ENCODE measurements at places on chromosomes 11 and 22.

DNA sequence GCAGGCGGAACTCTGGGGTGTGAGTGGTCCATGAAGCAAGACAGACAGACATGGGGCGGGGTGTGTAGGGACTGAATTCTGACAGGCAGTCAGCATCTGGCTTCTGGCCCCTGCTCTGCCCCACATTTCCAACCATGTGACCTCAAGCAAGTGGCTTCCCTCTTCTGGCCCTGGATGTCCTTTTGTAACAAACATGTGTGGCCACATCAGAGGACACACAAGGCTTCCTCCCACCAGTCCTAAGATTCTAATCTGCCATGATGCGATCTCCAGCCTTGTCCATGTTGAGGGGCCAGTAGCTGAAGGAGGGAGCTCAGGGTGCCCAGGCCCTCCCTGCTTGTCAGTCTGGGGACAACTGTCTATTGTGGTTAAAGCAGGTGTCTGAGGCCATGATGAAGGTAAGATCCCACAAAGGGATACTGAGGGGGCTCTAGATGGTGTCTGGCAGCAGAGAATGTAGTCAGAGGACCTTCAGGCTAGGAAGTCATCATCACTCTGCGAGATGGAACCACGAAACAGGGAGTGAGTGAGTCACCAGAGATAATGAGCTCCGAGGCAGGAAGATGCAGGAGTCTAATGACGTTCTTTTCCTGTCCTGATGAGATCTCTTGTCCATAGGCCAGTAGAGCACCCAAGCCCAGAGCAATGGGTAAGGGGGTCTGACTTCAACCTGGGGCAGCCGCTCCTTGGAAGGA lies 27.4 kb downstream of the DRD2 start:
- H3K4me3 ChIP-seq = no peak overlapping the region
- H3K27ac ChIP-seq = no peak overlapping the region
- no peaks in the 10 kb centered on the region for H3K27me3 ChIP-seq
- peaks cover 11% of the 10 kb centered on the region for H3K4me1 ChIP-seq
- H3K36me3 ChIP-seq = no peaks in the 10 kb centered on the region

GRCh38 chr22:44460287-44460686 lies 37.7 kb downstream of the RTL6 start:
- no peak for DNase-seq
- no peak overlapping the region for H3K27ac ChIP-seq
- no peaks in the 10 kb centered on the region for H3K36me3 ChIP-seq

DNA sequence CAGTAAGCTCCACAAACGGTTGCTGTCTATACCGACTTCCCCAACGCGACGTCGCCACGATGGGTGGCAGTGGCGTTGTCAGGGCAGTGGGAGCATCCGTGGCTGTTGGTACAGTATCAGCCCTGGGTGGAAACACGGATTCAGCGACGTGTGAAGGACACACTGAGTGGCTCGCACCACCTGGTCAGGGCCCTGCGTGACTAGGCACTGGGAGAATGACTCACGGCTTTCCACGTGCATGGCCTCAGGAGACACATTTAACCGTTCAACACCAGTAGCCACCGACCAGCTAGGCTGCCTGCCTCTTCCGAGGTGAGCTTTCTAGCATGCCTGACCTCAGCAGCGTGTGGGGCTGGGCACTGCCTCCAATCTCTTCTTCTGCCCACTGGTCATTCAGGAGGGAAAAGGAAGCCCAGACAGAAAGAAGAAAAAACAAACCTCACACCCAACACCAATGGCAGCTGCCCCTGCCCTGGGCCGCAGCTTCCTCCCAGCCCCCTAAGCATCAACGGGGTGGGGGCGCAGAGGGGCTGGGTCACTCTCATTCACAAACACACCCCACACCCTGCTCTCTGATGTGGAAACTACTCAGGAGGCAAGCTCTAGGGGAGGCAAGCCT lies 59.0 kb downstream of the MYH9 start:
- peaks cover 83% of the 10 kb centered on the region for H3K4me1 ChIP-seq
- H3K27ac ChIP-seq = peak overlapping the region; percentile 100
- no peak overlapping the region for H3K4me3 ChIP-seq
- peaks cover 23% of the 10 kb centered on the region for H3K36me3 ChIP-seq

- no peak for DNase-seq
- no peaks in the 10 kb centered on the region for H3K4me1 ChIP-seq
- H3K27me3 ChIP-seq = no peaks in the 10 kb centered on the region
- no peak overlapping the region for H3K4me3 ChIP-seq
Observed at GRCh38 chr11:1326435-1327063, 17.1 kb upstream of the TOLLIP start.

- H3K4me1 ChIP-seq = peaks cover 20% of the 10 kb centered on the region
- DNase-seq = no peak
- no peaks in the 10 kb centered on the region for H3K27me3 ChIP-seq
- H3K36me3 ChIP-seq = no peaks in the 10 kb centered on the region
- no peak overlapping the region for H3K27ac ChIP-seq
- no peak overlapping the region for H3K4me3 ChIP-seq
Observed at GRCh38 chr11:12273618-12273995, 103.8 kb upstream of the PARVA start.

- H3K4me3 ChIP-seq = no peak overlapping the region
- peak; percentile 28 for DNase-seq
- H3K4me1 ChIP-seq = no peaks in the 10 kb centered on the region
- H3K27ac ChIP-seq = no peak overlapping the region
- H3K36me3 ChIP-seq = peaks cover 6% of the 10 kb centered on the region
- no peaks in the 10 kb centered on the region for H3K27me3 ChIP-seq
Observed at GRCh38 chr22:23278883-23279675, 98.8 kb downstream of the BCR start.

GRCh38 chr11:65945941-65946558 lies 770 bp downstream of the TSGA10IP start:
- H3K4me3 ChIP-seq = no peak overlapping the region
- no peaks in the 10 kb centered on the region for H3K4me1 ChIP-seq
- no peaks in the 10 kb centered on the region for H3K36me3 ChIP-seq
- DNase-seq = no peak
- no peak overlapping the region for H3K27ac ChIP-seq

DNA sequence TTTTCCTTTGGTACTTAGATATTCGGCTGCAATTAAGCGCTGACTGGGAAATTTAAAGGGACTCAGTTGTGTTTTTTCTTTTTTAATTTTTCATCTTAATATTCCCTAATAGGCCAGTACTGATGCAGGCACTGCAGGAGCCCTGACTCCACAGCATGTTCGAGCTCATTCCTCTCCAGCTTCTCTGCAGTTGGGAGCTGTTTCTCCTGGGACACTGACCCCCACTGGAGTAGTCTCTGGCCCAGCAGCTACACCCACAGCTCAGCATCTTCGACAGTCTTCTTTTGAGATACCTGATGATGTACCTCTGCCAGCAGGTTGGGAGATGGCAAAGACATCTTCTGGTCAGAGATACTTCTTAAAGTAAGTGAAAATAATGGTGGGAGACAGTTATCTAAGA lies 3.8 kb downstream of the YAP1 start:
- H3K27me3 ChIP-seq = no peaks in the 10 kb centered on the region
- peaks cover 60% of the 10 kb centered on the region for H3K4me1 ChIP-seq
- no peak for DNase-seq
- H3K27ac ChIP-seq = peak overlapping the region; percentile 98

- no peak overlapping the region for H3K27ac ChIP-seq
- no peaks in the 10 kb centered on the region for H3K27me3 ChIP-seq
- no peak for DNase-seq
- H3K4me3 ChIP-seq = no peak overlapping the region
- peaks cover 4% of the 10 kb centered on the region for H3K4me1 ChIP-seq
- no peaks in the 10 kb centered on the region for H3K36me3 ChIP-seq
Observed at GRCh38 chr11:114787126-114787525, 108.8 kb downstream of the NXPE2 start.

DNA sequence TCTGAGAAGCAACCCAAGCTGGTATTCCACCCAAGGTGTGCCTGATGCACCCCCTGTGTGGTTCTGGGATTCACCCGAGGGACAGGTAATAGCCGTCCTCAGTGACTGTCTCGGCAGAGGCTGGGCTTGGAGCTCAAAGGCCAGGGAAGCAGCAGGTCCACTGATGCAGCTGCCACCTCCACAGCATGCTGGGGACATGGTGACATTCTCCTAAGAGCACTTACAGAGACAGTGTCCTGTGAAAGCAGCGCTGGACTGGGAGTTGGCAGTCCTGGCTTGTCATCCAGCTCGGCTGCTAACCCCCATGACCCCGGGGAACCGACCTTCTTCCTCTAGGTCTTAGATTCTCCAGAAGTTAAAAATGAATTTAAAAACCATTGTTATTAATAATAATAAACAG lies 72.8 kb downstream of the RPUSD4 start:
- peaks cover 35% of the 10 kb centered on the region for H3K4me1 ChIP-seq
- H3K4me3 ChIP-seq = no peak overlapping the region
- DNase-seq = no peak
- H3K36me3 ChIP-seq = no peaks in the 10 kb centered on the region
- H3K27me3 ChIP-seq = no peaks in the 10 kb centered on the region

GRCh38 chr11:96122601-96123074 lies 198.7 kb upstream of the MTMR2 start:
- H3K36me3 ChIP-seq = no peaks in the 10 kb centered on the region
- no peak for DNase-seq
- no peak overlapping the region for H3K27ac ChIP-seq
- no peak overlapping the region for H3K4me3 ChIP-seq
- no peaks in the 10 kb centered on the region for H3K27me3 ChIP-seq

- no peaks in the 10 kb centered on the region for H3K4me1 ChIP-seq
- H3K27me3 ChIP-seq = peaks cover 95% of the 10 kb centered on the region
- no peak overlapping the region for H3K4me3 ChIP-seq
- no peak for DNase-seq
Observed at GRCh38 chr22:46062971-46063631, 86.1 kb upstream of the WNT7B start.

DNA sequence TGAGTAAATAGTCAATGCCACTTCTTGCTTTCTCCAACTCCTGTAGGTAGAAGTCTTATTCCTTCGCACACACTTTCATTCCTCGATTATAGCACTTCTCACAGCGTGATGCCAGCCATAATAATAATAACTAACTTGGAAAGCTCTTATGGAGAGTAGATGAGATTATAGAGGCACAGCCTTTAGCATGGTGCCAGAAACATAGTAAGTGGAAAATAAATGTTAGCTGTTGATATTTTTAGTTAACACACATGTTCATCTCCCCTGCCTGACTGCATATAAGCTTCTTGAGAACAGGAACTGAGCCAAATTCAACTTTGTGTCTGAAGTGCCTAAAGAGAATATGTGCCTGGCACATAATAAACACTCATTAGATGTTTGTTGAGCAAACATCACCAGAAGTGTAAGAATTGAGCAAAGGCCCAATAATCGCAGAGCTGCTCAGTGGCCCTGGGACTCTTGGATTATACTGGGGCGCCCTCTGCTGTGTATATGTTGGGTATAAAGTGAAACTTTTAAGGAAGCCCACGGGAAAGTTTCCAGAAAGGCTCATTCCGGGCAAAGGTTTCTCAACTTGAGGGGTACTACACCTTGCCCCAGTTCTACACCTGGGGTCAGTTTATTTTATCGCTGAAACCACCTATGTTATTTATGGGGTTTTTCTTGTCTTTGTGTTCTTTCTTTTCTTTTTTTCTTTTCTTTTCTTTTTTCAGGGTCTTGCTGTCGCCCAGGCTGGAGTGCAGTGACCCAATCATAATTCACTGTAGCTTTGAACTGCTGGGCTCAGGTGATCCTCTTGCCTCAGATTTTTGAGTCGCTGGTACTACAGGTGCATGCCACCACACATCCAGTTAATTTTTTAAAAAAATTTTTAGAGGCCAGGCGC lies 22.3 kb downstream of the SLN start:
- H3K27ac ChIP-seq = no peak overlapping the region
- H3K27me3 ChIP-seq = no peaks in the 10 kb centered on the region
- no peak overlapping the region for H3K4me3 ChIP-seq
- H3K36me3 ChIP-seq = no peaks in the 10 kb centered on the region
- no peaks in the 10 kb centered on the region for H3K4me1 ChIP-seq

- no peaks in the 10 kb centered on the region for H3K36me3 ChIP-seq
- no peaks in the 10 kb centered on the region for H3K4me1 ChIP-seq
- no peak for DNase-seq
- H3K4me3 ChIP-seq = no peak overlapping the region
Observed at GRCh38 chr22:48485149-48486133, 1342.2 kb downstream of the BRD1 start.

DNA sequence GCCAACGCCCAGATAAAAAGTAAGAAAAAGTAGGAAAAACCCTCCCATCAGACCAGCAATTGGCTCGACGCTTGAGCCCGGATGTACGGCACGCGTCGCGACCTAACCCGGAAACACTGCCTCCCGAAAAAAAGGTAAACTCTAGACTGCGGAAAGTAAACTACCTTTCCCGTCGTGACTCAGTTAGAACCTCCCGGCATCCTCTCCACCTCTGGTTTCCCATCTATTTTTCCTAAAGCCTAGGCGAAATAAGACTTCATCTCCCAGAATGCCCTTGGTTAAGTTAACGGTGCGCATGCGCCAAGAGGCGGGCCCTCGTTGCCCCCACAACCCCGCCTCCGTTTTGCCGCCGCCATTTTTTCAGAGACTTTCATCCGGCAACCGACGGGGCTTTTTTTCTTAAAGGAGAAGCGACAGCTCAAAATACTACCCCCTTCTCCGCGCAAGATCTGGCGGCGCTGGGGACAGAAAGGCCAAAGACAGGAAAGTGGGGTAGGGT lies 678 bp upstream of the ZFP91 start:
- H3K27me3 ChIP-seq = no peaks in the 10 kb centered on the region
- H3K4me1 ChIP-seq = peaks cover 15% of the 10 kb centered on the region
- peak overlapping the region; percentile 100 for H3K27ac ChIP-seq
- no peaks in the 10 kb centered on the region for H3K36me3 ChIP-seq
- peak; percentile 98 for DNase-seq

DNA sequence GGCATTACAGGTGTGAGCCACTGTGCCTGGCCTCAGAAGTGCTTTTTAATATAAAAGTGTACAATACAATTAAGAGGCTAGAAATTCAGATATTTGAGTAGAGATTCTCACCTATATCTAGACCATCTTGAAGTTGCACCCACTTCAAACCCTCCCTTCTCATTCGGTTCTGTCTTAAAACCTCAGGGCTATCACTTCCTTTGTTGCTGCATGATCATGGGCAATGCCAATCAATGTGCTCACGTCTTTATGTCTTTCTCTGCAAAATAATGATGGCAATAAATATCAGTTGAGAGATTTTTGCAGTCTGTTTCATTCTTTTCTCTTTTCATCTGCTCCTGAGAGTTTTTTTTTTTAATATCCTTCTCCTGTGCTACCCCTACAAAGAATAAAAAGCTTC lies 9.3 kb upstream of the NUP160 start:
- H3K4me1 ChIP-seq = no peaks in the 10 kb centered on the region
- no peak for DNase-seq
- H3K27me3 ChIP-seq = no peaks in the 10 kb centered on the region
- H3K4me3 ChIP-seq = no peak overlapping the region

DNA sequence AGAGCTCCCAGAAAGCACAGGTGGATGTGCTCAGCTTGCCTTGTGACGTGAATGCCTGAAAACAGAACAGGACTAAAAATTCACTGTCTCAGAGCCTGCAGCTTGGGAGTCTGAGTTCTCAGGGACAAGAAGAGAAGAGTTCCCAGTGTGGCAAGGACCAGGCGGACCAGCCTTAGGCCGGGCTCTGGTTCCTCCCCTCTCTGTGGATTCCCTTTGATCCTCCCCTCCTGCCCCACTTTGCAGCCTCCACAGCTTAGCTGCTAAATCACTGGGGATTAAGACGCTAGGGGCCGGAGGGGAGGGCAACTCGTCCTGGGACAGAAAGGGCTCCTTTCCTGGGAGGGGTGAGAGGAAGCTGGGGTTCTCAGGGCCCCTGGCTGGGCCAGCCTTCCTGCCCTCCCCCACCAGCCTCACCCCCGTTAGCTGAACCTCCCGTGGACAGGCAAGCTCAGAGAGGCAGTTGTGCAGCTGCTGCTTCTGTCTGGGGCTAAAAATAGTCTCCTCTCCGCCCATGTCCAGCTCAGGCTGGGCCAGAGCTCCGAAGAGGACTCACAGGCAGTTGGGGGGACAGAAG lies 29.9 kb upstream of the JAM3 start:
- no peaks in the 10 kb centered on the region for H3K27me3 ChIP-seq
- no peak overlapping the region for H3K4me3 ChIP-seq
- no peak for DNase-seq
- no peak overlapping the region for H3K27ac ChIP-seq
- H3K36me3 ChIP-seq = no peaks in the 10 kb centered on the region
- H3K4me1 ChIP-seq = peaks cover 48% of the 10 kb centered on the region
